Activated CD4-positive, CD25-positive, alpha-beta regulatory T cell treated with anti-CD3 and anti-CD28 coated beads, Interleukin-2, amount 50 U/mL, for 72 hours (primary cell): ENCODE measurements at places on chromosomes 16 and 17.

DNA sequence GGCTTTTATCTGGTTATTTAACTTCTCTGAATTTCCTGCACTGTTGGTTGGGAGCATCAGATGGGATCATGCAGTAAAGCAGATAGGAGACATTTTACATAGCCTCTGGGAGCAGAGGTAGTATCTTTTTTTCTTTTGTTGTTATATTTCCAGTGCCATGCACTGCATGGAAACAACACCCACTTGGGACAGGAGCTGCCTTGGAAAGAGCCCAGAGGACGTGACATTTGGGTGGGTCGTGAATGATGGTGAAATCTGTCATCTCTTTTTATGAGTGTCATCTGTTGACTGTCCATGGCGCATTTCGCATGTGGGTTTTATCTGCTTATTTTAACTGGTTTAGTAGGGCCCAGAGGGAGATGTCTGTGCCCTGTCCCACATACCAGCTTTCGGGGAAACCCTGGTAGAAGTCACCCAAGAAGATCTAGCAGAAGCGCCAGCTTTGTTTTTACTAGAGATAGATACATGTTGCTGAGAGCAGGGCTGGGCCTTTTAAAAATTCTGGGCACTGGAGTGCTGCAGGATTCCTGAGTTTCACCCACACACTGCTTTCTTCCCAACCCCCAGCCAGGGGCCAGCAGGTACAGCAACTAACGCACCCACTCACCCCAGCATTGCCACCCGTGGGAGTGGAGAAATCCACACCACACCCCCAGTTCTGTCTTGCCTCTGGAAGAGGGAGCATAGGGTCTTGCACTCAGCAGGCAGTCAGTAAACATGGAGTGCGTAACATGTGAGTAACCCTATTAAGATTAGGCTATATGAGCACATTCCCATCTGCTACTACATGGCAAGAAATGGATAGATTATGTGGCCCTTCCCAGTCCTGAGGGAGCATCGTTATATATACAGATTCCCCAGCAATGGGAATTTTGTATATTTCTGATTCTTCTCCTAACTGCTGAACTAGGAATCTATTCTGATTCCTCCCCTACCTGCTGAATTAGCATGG is 8.4 kb upstream of the TERF2 start:
- no peak for DNase-seq

DNA sequence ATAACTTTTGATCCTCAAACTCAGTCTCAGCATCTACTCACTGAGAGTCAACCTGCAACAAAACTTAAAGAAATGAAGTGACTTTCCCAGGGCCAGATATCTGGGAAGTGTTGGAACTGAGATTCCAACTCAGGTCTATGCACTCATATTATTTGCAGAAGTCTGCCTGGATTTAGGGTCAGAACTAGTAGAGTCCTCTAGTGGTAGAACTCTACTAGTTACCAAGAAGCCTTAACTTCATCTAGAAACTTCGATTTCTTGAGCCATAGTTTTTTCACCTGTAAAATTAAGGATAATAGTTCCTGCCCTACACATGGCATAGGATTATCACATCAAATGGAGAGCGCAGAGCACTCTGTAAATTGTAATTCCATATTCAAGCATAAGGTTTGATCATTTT is 23.4 kb upstream of the KRT24 start:
- DNase-seq, result no peak

DNA sequence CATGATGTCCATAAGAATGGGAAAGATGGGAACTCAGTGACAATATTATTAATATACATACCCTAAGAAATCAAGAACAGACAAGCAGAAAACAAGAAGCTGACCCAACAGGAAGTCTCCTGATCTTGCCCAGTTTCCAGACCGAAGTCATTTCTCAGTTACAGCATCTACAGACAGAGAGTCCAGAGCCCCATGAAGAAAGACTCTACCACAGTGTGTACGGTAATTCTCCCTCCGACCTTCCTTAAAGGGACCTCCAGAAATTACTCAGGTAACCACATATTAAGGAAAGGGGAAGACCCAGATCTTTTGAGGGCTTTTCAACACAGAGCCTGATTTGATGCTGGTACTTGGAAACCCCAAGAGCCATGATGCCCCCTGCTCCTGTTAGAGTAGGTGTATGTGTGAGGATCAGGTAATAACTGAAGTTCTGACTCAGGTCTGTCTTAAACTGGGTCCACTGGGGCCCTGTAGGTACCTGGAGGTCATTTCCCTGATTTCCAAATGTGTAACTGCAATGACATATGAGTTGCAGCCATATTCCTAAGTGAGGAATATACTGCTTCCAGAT is 132.4 kb downstream of the ABCA8 start:
- DNase-seq, result no peak

DNA sequence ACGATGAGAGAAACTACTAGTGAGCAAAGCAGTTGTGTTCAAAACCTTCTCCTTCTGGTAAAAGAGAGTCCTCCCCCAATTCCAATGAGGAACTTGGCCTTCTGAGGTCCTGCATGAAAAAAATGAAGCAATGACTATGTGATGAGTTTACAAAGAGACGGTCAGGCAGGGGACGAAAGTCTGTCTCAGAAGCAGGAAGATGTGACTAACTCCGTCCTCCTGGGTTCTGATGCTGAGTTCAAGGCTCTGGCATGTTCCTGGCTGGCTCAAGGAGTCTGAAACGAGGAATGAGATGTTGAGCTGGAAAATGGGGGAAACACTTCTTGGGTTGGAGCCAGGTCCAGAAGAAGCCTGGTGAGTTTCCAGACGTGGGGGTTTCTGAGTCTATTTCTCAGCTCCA is 129.6 kb downstream of the CPPED1 start:
- no peak for DNase-seq

GRCh38 chr16:73713778-73714495 is 582.7 kb upstream of the PSMD7 start:
- DNase-seq, result no peak

DNA sequence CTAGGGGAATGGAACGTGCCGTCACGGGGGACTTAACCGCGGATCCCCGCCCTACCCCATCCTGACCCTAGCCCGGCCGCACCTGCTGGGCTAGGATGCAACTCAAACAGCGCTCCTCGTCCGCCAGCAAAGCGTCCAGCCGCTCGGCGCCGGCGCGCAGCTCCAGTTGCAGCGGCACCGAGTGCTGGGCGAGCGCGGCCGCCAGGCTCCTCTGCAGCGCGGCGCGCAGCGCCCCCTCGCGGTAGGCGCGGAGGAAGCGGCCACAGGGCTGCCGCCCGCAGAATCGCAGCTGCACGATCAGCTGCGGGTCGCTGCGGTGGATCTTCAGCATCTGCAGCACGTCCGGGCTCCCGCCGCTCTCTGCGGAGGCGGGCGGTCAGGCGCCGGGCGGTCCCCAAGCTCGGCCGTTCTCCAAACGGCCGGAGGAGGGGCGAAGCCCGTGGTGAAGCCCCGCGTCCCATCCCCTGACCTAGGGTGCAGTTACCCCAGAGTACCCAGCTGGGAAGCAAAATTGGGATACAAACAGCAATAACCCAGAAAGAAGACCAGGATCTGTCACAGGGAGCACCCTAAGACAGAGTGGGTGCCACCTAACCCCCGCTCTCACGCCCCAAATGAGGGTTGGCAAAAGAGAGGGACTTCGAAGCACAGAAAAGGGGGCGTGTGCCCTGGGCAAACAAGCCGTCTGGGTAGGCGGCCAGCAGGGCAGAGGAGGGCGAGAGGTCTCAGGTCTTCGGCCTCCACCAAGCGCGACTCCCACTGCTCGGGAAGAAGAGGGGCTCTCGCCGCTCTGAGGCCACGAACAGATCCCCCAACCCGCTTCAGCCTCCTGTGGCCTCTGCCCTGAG is 4.2 kb downstream of the TRADD start:
- peak; percentile 88 for DNase-seq

- DNase-seq, result no peak
These were observed 19.6 kb upstream of the PMFBP1 start for GRCh38 chr16:72191551-72191950.

DNA sequence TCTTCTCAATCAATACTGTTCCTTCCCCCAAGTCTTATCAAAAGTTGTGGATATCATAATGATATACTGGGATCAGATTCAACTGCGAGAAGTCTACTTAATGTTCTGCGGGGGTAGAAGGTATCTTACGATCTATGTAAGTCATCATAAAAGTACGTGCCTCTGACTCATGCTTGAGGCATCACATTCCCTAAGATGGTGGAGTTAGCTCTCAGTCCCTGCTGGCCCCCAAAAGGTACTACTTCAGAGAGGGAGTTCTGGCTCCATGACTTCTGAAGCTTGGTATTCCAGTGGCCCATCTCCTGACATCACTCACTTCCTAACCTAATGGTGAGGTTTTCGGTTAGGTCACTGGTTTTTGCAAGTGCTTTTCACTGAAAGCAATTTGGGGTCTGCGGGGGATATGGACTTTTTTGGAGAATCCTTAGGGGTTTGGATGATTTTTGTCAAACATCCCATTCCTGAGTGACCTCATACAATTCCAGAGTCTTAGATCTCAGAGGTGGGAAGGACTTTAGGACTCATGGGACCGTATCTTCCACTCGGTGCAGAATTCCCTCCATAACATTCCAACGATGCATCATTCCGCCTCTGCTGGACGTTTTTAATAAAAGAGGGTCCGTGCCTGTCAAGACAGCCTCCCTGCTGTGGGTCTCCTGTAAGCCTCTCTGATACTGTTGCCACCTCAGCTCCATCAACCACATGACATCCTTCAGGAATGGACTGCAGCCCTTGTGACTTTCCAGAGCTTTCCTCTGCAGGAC is 74.3 kb downstream of the DYNLRB2 start:
- no peak for DNase-seq

DNA sequence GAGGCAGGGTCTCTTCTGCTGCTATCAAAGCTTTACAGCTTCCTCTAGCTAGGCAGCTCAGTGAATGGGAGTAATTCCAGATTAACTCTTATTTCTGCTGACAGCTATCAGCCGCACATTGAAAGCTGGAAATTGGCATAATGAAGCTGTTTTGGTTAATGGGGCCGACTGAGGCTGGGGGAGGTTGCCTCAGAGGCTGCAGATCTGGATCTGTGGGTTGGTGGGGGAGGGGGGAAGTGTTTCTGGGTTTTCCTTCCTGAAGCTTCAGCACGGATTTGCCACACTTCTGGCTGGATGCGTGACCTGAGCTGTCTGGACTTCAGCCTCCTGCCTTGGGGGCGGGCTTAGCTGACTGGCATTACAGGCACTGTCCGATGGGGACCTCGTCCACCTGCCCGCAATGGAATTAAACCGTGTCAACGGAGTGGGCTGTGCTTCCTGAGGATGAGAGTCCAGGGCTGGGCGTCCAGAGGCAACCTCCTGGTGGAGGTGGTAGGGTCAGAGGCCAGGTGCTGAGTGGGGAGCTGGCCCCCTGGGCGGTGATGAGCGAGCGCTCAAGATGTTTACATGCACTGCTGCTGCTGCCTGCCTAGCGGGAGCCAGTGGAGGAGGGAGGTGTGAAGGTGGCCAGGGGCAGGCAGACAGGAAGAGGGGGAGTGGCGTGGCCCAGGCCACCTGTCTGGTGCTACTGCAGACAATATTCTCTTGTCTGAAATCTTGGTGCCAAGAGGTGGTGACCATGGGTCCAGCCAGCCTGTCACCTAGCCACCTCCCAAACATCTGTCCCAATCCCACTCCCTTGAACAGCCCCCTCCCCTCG is 6.7 kb upstream of the ABCC3 start:
- no peak for DNase-seq
